ENCODE measurements at places on chromosomes 5 and 9.
A peak's percentile ranks its signal among the peaks of the same experiment; 100 is the strongest.

DNA sequence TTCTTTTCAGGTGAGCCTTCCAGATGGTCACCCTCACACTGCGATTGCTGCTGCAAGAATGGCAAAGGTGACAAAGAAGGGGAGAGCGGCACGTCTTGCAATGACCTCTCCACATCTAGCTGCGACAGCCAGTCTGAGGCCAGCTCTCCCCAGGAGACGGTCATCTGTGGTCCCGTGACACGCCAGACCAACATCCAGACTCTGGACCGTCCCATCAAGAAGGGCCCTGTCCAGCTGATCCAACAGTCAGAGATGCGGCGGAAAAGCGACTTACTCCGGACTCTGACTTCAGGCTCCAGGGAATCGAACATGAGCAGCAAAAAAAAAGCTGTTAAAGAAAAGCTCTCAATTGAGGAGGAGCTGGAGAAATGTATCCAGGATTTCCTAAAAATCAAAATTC, 303.0 kb downstream of the KCTD16 start:
- DNase-seq, result no peak

DNA sequence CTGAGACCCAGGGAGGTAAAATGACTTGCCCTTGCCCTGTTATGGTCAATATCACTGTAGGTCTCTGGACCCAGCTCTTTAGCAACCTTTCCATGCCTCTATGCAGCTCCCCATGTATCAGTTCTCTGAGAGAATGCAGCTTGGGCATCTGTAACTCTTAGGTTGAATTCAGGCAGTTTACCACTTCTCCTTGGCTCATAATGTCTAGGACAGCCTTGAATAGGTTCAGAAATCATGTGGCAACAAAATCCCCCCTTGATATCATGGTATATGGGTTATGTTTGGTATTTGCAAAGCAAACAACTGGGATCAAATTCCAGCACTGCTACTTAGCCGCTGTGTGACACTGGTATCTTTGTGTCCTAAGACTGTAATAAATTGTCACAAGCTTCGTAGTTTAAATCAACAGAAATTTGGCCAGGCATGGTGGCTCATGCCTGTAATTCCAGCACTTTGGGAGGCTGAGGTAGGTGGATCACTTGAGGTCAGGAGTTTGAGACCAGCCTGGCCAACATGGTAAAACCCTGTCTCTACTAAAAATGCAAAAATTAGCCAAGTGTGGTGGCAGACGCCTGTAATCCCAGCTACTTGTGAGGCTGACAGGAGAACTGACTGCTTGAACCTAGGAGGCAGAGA, 10.7 kb upstream of the SUB1 start:
- no peak for DNase-seq

DNA sequence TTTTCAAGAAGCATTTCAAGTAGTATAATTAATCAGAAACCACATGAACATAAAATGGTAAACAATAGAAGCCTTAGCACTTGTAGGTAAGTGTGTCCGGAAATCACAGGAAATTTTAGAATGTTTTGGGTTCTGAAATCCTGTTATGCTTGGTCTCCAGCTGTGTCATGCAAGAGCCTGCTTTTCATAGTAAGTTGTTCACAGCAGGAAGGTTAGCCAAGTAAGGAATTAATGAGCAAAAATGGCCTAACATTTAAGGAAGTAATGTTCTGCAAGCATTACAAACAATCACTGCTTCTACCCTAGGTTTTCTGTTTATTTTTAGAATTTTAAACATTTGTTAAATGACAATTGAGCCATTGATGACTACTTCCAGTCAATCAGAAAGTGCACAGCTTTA, 669.5 kb downstream of the SLCO4C1 start:
- no peak for DNase-seq

DNA sequence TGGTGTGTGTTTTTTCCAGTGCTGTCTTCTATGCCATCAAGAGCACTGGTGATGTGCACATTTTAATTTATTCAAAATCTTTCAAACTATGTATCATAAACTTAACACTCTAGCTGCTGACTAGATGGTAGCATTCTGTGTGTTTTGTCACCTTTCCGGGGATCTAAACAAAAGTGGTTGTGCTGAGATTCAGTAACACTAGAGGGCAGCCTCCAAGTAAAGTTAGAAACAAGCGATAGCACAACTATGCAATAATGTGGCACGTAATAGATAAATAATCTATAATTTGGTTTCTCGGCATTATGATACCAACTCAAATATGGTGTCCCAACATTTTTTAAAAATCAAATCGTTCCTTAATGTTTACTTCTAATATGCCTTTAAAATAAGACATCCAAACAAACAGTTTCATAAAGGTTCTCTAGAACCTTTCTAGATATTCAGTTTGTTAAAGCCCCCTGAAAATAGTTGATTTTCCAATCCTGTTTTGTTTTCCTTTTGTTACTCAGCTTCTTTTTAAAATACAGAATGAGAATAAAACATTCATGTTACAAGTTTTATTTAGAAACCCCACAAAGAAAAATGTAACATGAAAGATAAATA, 16.9 kb downstream of the SEMA6A start:
- no peak for DNase-seq

- no peak for DNase-seq
These were observed 41.0 kb downstream of the KCNV2 start for GRCh38 chr9:2758162-2758897.

DNA sequence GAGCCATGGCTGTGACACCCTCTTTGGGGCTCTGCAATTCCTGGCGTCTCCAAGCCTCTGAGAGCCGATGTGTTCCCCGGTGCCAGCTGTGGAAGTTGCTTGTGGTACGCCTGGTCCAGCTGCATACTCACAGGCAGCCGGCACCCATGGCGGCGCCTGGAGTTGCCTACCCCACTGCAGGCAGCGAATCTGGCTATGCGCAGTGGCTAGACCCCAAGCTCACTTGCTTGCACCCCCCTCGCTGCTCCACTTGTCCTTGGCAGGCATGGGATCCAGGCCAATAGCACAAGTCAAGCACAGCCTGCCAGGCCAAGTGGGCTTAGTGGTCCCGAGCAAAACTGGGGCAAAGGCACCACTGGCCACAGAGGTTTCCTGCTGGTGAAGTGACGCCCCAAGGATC, 24.7 kb upstream of the GABRA6 start:
- DNase-seq, result peak; percentile 50

DNA sequence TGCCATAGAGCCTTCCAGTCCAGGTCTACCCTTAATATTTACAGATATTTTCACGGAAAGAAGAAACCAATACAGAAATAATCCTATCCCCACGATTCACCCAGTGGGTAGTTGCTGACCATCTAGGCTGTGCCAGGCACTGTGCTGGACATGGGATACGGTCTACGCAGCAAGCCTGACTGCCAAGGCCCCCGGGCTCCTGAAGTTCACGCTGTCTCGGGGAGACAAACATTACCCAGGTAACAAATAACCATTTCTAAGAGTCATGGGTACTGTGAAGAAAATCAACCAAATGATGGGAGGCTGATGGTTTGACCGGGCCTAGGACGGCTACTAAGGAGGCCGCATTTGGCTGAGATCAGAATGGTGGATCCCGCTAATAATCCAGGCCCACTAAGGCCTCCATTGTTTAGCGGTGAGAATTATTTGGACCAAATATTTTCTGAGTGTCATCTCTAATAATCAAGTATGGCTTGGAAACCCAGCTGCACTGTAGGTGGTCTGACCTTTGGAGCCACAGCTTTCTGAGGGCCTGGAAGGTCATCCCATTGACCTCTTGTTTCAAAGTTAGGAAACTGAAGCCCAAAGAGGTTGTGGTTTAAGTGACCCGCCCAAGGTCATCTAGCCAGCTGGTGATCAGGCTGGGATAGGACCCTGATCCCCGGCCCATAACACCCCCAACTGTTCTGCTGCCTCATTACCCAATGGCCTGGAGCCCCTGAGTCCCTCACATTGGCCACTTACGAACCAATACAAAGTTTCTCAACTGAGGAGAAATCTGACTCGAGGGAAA, 82.4 kb downstream of the AK8 start:
- no peak for DNase-seq

- no peak for DNase-seq
These were observed 341.0 kb upstream of the PANK3 start for GRCh38 chr5:168920019-168920810.

DNA sequence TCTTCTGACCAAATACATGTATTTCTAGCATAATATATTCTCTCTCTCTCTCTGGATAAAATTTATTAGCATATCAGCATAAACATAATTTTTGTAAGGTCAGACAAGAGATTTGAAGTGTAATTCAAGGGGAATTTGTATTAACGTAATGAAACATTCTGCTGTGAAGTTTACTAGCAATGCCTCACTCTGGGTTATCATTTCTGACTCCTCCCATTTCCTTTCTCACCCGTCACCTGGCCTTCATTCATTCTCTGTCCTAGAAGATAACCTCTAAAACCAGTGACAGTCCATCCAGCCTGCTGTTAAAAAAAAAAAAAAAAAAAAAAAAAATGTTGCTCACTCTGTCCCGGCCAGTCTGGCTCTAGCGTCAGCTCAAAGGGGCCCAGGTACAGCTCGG, 27.1 kb downstream of the GRAMD2B start:
- no peak for DNase-seq

- DNase-seq, result no peak
These were observed 98.2 kb upstream of the NIPBL start for GRCh38 chr5:36778336-36778735.

DNA sequence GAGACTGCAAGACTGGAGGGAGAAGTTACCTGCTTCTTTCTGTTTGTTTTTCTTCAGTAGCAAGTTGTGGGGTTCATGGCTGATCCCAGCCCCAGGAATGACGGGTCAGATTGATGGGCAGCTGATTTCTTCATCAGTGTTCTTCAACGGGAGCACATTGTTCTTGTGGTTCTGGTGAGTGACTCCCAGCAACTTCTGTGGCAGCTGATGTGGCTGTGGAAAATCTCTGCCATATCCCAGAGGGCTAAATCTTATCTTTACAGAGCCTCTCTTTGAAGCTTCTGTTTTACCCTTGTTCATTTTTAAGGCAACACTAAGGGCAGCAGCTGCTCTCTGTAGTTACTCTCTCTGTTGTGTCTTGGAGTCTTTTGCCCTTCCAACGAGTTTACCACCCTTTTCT, 710.3 kb downstream of the PRELID2 start:
- DNase-seq, result no peak

- no peak for DNase-seq
These were observed 17.9 kb downstream of the SLC1A3 start for GRCh38 chr5:36624277-36624676.

- no peak for DNase-seq
These were observed 105.1 kb downstream of the INSYN2B start for GRCh38 chr5:169875091-169875728.

DNA sequence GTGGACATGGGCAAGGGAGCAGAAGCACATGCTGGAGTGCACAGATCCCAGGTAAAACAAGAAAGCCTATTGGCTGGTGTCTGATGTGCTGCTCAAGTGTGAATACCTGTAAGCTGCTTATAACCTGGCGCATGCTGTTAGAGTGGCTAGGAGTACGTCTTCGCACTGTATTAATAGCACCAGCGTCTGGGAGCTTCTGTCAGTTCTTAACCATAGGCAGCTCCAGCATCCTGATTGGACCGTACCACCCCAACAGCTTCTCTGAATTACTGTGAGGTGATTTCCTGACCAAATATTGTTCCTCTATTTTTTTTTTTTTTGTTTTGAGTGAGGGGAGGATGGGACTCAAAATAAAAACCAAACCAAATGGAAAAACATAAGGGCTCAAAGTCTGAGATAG, 987.6 kb downstream of the PTPRD start:
- DNase-seq, result no peak

- no peak for DNase-seq
These were observed 68.5 kb downstream of the PTCD2 start for GRCh38 chr5:72388646-72389045.

DNA sequence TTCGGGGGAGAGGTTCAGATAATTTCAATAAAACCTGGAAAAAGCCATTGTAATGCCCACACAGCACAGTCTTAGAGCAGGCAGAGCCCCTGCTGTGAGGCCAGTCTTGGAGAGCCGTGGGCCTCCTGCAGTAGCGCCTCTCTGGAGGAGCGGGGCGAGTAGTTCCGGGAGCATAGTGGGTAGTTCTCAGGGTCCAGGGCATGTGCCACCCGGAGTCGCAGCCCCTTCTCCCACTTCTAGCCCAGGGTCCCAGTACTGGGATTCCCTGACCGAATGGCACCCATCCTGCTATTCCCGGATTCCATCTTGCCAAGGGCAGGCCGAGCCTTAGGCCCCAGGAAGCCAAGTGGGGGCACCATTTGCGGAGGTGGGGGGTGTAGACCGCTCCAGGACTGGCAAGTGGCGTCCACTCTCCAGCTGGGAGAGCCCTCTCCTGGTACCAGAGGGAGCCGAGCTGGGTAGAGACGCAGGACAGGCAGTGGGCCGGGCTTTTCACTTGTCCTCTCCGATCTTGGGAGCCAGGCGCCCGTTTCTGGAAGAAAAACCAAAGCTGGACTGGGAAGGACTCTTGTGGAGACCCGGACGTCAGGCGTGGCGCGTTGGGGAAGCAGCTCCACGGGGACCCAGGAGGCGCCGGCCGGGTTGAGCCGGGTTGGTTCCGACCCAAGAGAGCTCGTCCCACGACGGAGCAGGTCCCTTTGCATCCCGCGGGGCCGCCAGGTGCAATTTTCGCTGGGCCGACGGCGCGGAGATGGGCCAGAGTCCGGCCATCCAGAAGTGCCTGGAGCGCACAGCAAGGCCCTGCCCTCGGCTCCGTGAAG, 12.1 kb downstream of the PROP1 start:
- DNase-seq, result no peak

DNA sequence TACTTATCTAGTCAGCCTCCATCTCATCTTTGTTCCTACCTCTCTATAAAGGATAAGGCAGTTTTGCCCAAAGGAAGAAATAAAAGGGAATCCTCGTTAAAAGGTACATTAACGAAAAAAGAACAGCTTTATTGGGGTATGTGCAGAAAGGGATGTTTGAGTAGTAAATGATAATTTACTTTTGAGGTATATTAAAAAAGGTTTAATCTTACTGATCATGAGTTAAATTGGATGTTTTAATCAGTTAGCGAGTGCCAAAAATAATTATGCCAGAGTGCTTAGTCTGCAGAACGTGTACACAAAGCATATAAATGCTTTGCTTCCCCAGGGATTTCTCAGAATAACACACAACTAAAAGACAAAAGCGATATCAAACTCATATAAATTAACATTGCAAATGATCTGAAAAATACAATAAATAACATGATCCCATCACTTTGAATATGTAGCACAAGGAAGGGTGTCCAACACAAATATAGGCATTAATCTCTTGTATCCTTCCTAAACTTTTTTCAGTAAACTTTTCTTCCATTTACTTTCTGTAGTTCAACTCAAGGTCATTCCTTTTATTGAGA, 865.0 kb downstream of the NR2F1-AS1 start:
- no peak for DNase-seq

GRCh38 chr9:135152614-135153334, 65.3 kb downstream of the OLFM1 start:
- no peak for DNase-seq
